Gastroesophageal sphincter (tissue), 4 donors: ENCODE measurements at places on chromosomes 13 and 19. TPM values are rescaled to one million over a fixed set of nuclear protein-coding genes. Genes with fewer than 3 reads are reported as not detected.

ZNF561 gene
- 34.4 TPM for total RNA-seq

CACNG8 gene
- not detected for total RNA-seq

SLC10A2 gene
- not detected for total RNA-seq

ZIC5 gene
- total RNA-seq: not detected

GPC5 gene
- total RNA-seq: not detected

MYADM gene
- total RNA-seq: 139 TPM

RFPL4A gene
- not detected for total RNA-seq

VAV1 gene
- total RNA-seq: 2.3 TPM

ZNF837 gene
- total RNA-seq: 2.5 TPM

CBARP gene
- 0.49 TPM for total RNA-seq

WASF3 gene
- 18.6 TPM for total RNA-seq

SLAIN1 gene
- total RNA-seq: 17.3 TPM

IZUMO2 gene
- not detected for total RNA-seq

ELSPBP1 gene
- not detected for total RNA-seq

LSR gene
- 5.1 TPM for total RNA-seq

WTIP gene
- 18.8 TPM for total RNA-seq

PDCD5 gene
- total RNA-seq: 133 TPM
